ENCODE measurements at places on chromosomes 1 and 21.

GRCh38 chr1:238324211-238324864 is 433.6 kb upstream of the ZP4 start:
- DNase-seq = no peak

- DNase-seq = peak; percentile 39
These were observed 166.4 kb downstream of the PSMG1 start for GRCh38 chr21:39016740-39017315.

- no peak for DNase-seq
These were observed 100.7 kb downstream of the BARHL2 start for GRCh38 chr1:90616395-90616794.

- no peak for DNase-seq
These were observed 181.0 kb downstream of the PTPRU start for GRCh38 chr1:29417147-29417858.

DNA sequence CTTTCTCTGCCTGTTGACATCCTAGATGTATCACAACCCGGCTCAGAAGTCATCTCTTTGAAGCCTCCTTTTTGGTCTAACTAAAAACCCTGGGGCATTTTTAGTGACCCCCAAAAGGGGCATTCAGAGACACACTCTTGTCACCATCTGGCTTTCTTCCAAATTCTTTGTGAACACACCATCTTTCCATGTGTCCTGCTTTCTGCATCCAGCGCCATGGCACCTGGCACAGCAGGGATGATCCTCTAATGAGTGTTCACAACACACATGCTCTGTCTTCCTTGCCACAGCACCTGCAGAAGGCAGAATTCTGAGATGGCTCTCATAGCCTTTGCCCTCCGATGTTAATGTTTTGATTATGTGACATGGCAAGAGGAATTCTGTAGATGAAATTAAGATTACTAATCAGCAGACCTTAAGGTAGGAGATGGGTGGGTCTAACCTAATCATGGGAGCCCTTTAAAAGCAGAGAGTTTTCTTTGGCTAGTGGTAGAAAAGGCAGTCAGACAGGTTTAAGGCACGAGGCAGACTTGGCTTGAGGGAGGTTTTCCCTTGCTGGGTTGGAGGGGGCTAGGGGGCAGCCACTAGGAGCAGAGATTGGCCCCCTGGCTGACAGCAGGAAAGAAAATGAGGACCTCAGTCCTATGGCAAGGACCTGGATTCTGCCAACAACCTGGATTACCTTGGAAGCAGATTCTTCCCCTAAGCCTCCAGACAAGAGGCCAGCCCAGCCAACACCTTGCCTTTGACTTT is 4.9 kb upstream of the TMEM61 start:
- no peak for DNase-seq

DNA sequence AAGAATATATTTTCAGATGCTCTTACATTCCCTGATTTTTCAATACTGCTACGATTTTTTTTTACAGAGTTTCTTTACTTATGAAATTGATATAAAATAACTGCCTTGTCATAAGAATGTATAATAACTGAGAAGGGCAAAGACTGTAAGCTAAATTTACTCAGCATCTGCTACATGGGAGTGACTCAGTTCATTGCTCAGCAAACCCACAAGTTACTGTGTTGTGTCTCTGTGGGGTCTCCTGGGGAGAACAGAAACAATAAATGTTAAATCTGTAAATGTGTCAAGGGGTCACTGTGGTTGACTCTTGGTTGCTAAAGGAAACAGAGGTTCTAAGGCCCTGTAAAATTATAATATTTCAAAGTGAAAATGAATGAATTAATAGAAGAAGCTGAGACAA is 210.3 kb upstream of the CACYBP start:
- no peak for DNase-seq

GRCh38 chr21:41227357-41228005 is 59.5 kb downstream of the BACE2 start:
- no peak for DNase-seq

GRCh38 chr1:8460132-8460544 is 142.2 kb downstream of the SLC45A1 start:
- DNase-seq = no peak

DNA sequence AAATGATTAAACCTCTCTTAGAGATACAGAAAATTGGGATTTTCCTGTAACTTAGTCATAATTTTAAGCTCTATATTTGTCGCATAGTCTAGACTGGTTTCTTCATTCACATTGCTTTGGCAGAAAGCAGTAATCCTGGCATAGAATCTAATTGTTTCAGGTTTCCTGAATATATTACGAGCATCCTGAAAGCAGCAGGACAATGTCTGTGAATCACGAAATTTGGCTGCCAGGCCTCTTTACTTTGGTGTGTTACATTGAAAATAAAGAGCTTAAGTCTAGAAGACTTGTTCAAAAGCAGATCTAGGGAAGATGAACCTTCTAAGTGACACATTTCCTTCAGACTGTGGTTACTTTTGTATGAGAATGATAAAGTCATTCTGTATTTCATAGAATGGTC is 72.2 kb downstream of the TDRD5 start:
- no peak for DNase-seq

DNA sequence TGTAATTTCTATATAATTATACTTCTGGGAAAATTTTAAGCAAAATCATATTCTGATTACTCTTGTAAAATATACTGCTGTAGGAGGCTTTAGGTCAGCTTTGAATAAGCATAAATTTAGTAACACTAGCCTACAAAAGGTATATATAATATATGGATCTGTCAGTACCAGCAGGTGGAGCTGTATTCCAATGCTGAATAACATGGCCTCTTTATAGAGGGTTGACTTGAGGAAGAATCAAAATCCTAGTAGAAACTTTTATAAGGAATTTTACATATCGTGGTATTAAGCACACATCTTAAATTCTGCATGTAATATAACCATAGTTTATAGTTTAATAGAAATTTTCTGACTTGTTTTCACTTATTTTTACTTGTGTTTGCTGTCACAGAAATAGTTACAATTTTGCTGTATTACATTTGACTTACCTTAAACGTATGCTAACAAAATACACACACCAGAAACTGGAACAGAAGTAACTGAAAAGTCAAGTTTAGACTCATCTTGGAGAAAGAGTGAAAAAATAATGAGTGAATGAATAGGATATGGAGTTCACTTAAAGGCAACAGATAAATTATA is 79.3 kb downstream of the HMCN1 start:
- DNase-seq = no peak

DNA sequence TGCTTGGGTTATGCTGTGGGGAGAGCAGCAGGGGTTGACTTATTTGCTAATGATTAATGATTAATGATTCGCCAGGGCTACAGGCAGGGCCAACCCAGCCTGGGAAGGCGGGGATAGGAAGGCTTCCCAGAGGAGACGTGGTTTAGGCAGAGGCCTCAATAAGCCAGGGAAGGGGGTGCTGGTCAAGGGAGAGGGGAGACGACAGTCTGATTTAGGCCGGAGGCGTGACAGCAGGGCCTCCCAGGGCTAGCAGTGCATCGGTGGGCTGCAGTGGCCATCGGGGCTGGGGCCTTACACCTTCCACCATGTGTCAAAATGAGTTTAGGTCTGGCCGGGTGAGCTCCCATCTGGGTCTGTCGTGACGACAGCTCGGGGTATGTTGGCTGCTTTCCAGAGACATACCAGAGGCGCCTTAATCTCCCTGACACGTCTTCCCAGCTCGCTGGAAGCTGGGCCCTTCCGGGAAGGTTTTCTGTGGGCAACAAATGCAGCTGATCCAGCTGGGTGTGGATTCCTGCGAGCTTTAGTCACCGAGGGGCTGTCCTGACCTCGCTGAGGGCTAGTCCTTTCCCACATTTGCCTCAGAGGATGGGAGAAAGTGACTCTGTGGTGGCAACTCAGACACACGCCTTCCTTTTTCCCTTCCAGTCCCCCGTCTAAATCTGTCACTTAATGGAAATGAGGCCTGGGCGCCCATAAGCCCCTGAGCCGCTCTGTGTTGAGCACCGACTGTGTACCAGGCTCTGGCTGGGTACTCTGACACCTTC is 3.7 kb upstream of the SLC1A7 start:
- DNase-seq = no peak

GRCh38 chr1:214290424-214291037 is 9.6 kb downstream of the SMYD2 start:
- no peak for DNase-seq

- no peak for DNase-seq
These were observed 78.1 kb upstream of the PAPPA2 start for GRCh38 chr1:176384841-176385240.

- DNase-seq = no peak
These were observed 103.3 kb downstream of the DIRAS3 start for GRCh38 chr1:67947114-67947513.

DNA sequence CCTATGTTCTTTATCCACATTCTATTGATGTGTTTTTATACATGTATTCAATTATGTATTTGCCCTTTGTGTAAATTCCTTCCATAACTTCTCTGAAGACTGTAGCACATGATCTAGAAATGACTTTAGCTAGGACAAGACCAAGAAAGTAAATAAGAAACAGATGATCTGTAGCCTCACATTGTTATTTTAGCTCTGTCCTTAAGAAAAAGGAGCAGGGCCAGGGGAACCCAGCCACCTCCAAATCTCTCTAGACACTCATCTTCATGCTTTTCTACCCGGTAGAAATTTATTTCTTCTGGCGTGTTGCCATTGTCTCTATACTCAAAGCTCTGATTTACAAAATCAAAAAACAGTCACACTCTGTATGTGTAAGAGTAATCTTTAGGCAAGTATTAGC is 27.1 kb downstream of the CDC7 start:
- no peak for DNase-seq

DNA sequence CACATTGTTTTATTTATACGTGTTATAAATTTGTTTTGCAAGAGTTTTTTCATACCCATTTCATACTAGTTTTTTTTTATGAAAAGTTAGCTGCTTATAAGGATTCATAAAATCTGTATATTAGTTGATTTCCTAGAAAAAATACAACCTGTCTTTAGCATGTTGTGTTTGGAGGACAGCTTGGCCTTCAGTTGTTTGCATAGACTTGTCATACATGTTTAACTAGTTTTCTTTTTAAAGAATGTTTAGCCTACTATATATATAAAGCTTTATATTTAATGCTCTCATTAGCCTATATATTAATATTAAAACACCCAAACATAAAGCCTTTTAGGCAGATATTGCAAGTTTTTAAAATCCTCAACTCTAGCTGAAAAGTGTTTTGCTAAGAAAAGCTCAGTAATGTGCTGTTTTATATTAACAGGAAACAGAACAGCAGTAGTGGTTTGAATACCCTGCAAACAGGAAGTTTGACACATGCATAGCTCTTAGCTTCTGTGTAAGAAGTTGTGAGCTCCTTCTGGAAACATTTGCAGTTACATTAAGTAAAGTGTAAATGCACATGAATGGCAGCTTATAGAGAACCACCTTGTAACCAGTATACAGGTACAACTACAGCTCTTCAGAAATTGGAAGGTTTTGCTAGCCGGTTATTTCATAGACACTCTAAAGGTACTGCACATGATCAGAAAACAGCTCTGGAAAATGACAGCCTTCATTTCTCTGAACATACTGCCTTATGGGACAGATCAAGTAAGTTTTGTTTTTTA is at the start of gene PRKACB:
Gene PRKACB, plus strand, starts transcription at position 476 of the 770 bp plus-strand sequence. Its CDS starts 91 bp downstream, at position 567.
- no peak for DNase-seq

DNA sequence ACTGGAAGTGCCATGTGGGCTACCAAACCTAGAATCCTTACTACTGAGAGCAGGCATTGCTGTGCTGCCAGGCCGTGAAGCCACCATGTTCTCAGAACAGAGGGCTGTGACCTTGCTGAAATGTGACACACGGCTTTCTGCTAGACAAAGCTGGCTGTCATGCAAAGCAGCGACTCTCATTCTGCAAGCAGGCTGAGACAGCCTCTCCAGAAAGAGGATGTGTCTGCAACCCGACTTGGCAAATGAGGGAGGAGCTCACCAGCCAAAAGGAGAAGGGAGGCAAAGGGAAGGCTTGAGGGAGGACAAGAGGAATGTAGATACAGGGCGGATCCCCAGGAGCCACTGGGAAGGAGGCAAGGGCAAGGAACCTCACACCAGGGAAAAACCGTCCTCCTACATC is 85.7 kb upstream of the KRTAP19-8 start:
- no peak for DNase-seq
